Activated effector memory CD4-positive, alpha-beta T cell treated with Interleukin-2 at 50 U/mL for 16 hours (primary cell): ENCODE measurements at places on chromosomes 4 and X.

DNA sequence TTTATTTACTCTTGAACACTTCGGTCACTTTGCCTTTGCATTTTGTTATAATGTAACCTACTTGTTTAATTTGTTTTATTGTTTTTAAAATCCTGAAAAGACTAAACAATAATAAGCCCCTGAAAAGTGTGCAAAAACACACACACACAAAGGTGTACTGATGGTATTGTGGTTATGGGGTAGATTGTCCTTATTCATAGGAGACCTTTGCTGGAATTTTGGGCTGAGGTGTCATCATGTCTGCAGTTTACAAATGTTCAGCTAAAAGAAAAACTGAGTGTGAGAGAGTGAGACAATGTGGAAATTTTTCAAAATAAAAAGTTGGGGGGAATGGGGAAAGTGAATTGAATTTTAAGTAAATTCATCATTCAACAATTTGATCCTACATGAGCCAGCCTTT lies 174.9 kb downstream of the QDPR start:
- DNase-seq = no peak

GRCh38 chrX:132718431-132718958 lies 229.7 kb upstream of the MBNL3 start:
- DNase-seq = no peak

GRCh38 chr4:15809058-15809457 lies 30.9 kb downstream of the CD38 start:
- no peak for DNase-seq

- no peak for DNase-seq
These were observed 648 bp upstream of the MSMO1 start for GRCh38 chr4:165326831-165327210.

- no peak for DNase-seq
These were observed 750.5 kb upstream of the POU3F4 start for GRCh38 chrX:82757614-82758013.

- DNase-seq = no peak
These were observed 5.8 kb upstream of the CRLF2 start for GRCh38 chrX:1218286-1218685.

DNA sequence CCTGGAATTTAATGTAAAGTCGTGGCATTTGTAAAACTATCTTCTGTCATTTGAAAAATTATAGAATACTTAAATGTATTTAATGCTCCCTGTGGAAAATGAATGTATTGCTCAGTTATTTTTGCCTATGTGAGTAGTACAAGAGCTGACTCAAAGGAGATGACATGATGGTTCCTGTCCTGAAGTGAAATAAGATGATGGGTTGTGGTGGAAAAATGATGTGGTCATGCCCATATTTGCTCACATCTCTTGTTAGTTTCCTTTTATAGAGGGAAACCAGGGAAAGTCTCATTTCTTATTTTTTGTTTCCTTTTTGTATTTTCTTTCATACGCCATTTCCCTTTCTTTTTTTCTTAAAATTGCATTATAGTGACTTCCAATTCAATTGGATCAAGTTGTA lies 23.7 kb downstream of the PLS3 start:
- DNase-seq = no peak

- DNase-seq = peak; percentile 39
These were observed 325.5 kb downstream of the BCOR start for GRCh38 chrX:39772057-39772832.

- no peak for DNase-seq
These were observed 73.6 kb downstream of the ZNF330 start for GRCh38 chr4:141294306-141294705.
